Fibroblast of lung (primary cell): ENCODE measurements at places on chromosomes 16 and 17.
A peak's percentile ranks its signal among the peaks of the same experiment; 100 is the strongest.

DNA sequence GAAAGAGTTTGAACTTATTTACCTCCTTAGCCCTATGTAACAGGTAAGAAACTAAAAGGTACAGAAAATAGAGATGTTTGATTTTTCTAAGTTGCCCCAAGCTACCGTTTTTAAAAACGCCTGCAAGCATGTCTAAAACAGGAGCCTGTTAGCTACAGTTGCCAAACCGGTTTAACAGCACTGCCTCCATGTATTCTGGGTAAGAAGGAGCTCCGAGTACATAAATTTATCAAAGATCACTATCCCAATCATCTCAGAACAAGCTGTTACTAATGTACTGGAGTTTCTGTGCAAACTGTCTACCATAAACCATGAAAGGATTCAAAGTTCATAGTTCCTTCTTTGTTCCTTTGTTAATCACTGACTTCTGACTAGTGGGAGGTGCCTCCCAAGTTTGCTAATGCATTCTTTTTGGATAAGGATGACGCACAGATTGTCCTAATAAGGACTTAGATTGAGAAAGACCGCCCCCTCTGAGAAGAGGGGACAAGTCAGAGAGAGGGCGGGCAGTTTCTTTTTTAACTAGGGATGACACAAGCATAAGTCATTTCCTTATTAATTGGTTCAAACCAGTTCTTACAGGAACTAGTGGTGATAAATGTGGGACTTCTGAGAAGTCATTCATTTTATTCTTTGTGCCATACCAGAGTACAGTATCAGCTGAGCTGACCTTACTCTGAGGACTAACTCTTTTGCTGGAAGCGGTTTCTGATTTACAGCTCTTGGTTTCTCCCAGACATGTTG, 55.3 kb downstream of the TUBD1 start:
- peak; percentile 100 for DNase-seq

DNA sequence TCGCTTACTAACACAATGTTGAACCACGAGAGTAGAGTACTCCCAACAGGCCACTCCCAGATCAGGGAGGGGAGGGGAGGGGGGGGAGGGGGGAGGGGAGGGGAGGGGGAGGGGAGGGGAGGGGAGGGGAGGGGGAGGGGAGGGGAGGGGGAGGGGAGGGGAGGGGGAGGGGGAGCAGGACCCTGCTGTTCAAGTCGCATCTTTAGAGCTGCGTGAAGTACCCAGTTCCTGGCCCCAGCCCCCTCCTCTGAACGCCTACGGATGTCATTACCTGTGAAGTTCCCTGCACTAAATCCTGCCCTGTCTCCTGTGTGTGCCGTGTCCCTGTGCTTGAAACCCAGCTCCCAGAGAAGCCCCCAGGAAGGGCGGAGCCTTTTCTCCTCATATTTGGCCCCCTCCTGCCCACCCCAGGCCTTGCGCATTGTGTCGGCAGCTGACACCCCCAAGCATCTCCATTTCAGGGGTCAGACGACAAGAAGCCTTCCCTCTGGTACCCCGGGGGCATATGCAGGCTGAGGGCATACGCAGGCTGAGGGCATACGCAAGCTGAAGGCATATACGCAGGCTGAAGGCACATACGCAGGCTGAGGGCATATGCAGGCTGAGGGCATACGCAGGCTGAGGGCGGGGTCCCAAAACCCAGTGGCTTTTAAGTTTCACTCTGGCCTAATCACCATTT, 330.2 kb downstream of the C16orf95 start:
- DNase-seq, result no peak

- DNase-seq, result peak; percentile 35
These were observed 294.2 kb upstream of the SALL1 start for GRCh38 chr16:51445250-51445649.

GRCh38 chr17:44960691-44961090, 7.4 kb downstream of the C1QL1 start:
- no peak for DNase-seq

DNA sequence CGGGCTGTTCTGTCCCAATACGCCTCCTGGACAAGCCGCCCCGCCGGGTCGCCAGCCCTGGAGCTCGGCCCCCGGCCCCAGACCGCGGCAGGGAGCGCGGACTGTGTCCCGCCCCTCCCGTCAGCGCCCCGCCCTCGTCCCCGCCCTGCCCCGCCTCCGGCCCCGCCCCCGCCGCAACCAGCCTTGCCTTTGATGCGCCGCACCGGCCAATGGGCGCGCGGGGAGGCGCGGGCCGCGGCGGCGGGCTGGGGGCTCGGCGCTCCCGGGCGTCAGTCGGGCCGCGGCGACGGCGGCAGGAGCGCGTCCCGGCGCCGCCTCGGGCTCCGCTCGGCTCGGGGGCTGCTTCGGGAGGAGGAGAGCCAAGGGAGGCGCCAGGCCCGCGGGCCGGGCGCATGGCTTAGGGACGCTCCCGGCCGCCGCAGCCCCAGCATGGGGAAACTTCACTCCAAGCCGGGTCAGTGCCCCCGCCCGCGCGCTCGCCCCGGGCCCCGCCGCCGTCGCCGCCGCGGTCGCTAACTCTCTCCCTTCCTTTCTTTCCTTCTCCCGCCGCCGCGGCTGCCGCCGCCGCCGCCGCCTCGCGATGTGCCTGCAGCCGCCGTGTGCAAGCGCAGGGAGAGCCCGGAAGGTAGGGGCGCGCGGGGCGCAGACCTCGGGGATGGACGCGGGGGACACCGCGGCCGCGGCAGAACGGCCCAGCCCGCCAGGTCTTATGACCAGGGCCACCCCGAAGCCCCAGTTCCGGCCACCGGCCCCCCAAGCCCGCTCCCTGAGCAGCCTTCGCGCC, at the start of gene NKD1:
TSS of gene NKD1 (plus strand) at position 272 of the 784 bp plus-strand sequence. CDS start at position 430, 158 bp downstream.
- peak; percentile 27 for DNase-seq

DNA sequence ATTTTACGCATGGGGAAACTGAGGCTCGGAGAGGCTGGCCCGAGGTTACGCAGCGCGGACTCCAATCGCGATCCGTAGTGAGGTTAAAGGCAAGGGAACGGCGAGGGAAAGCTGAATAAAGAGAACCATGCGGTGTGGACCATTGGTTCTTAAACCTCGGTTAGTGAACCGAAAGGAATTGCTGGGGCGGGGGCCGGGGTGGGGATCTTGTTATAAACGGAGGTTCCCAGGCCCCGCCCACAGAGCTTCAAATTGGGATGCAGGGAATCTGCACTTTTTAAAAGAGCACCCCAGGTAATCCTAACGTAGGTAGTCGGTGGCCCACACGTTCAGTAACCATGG, 524 bp downstream of the IQCK start:
- DNase-seq, result peak; percentile 18

DNA sequence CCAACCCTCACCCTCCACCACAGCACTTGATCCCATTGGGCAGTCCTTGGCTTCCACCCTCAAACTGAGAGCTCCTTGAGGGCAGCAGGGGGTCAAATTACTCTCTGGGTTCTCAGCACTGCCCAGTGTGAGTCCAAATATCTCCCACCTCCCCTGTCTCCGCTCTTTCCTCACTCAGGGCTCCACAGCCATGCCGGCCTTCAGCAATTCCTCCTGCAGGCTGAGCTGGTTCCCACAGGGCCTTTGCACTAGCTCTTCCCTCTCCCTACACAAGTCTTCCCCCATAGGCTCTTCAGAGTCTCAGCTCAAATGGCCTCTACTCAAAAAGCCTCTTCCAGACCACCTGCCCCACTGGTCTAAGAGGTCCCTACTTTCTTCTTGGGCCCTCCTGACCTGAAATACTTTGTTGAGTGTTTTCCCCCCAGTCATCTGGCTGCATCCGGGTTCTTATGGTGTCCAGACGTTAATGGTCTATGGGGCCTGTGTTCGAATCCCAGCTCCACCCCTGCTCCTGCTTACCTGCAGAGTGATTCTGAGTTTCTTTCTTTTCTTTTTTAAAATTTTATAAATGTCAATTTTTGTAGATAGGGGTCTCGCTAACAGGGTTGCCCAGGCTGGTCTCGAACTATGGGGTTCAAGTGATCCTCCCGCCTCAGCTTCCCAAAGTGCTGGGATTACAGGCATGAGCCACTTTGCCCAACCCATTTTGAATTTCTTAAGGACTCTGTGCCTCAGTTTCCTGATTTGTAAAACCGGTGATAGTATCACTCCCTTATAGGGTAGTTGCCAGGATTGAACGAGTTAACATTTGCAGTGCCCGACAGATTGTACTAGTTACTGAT, 973 bp upstream of the IL4R start:
- DNase-seq, result no peak

DNA sequence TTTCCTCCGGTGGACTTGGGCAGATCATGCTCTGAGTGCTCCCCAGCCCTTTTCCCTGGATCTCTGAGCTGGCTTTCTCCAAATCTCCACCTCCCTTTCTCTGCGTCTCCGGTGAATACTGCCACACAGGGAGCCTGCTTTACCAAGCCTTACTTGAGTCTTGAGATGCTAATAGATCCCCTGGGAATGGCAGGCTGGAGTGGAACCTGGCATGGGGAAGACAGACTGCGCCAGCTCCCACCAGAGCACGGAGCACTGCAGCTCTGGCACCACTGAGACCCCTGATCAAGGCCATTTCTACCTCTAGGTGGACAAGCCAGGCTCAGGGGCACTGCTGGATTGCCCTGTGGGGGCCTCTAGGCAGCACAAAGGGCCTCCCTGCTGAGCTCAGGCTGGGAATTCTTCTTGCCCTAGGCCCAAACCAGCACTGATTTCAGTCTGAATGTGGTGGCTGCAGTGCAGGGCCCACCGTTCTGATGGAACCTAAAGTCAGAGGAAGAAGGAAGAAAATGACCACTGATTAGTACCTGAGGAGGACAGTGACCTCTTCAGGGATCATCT, 74.3 kb upstream of the CRHR1 start:
- DNase-seq, result no peak

GRCh38 chr17:28950017-28950751, 1.1 kb downstream of the PHF12 start:
- DNase-seq, result peak; percentile 58

DNA sequence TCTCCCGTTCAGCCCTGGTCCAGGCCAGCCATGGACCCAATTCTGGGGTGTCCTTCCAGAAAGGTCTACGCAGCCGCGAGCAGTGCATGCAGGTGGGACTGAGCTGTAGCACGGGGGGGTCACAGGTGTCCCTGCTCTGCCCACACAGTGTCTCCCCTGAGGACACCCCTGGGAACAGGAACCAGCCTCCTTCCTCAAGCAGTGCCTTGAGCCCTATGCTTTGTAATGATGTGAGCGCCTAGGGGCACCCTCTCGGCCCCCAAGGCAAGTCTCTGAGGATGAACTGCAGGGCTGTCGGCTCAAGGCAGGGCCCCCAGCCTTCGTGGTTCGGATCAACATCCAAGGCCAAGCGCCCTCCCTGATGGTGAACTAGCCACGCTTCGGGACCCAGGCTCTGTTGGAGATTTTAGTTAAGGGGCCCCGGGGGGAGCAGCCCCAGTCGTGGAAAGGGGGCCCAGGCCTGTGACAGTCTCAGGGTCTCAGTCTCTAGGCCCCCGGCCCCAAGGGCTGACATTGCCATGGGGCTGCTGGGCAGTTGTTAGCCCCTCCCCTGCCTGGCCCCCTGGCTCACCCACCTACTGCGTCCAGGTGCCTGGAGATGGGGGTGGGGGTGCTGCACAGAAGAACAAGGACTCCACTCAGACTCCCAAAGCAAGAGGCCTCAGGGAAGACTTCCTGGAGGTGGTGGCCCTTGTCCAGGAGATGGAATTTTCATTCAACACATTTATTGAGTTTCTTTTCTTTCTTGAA, 2.3 kb downstream of the IL17C start:
- no peak for DNase-seq

DNA sequence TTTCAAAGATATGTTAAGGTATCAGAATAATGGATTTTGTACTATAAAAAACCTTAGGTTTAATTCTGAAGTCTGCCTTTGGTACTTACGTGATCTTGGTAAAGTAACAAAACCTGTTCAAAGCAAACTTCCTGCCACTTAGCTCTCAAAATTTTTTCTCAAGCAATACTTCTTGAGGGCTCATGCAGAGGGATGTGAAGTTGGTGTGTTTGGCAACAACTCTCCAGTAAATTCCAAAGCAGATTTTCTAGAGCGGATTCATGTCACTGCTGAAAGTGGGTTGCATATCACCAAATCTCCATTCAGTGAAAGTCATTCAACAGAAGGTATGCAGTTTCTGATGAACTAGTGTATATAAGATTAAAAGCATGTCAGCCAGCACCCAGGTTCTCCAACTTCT, 856.7 kb downstream of the CDH8 start:
- DNase-seq, result no peak

DNA sequence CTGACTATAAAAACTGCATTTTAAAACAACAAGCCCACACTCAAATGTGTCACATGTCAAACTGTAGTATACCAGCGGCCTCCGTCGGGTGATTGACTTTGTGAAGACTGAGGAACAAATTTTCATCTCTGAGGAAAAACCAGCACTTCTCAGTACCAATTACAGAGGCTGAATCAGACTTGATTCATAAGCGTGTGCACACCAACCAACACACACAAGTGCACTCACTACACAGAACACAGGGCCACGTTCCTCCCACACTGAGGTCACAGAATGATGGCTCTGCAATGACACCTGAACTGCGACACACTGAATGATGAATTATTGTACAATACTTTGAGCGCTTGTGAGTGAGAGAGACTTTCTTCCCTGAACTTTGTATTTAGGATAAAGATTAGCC, 29.6 kb downstream of the XPO6 start:
- peak; percentile 53 for DNase-seq

DNA sequence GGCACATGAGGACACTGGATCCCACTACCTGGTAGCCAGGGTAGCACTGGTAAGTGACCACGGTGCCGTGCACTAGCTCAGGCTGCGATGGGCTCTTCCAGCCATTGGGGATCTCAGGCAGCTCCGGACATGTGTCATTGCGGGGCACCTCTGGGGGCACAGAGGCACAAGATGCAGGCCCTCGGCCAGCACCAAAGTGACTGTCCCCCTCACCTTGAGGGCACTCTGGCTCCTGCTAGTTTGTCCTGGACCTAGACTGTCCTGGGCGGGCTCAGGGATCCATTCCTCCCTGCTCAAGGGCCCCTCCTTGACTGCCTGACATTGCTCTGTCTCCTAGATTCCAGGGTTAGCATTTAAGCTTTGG, 6.7 kb upstream of the PHF12 start:
- no peak for DNase-seq

- no peak for DNase-seq
These were observed 90.4 kb upstream of the TNRC6C start for GRCh38 chr17:77867976-77868713.

GRCh38 chr17:41552455-41552854, 19.4 kb downstream of the KRT9 start:
- DNase-seq, result no peak
